ENCODE measurements at places on chromosomes 3 and 15.

- DNase-seq, result no peak
These were observed 6.3 kb upstream of the EOMES start for GRCh38 chr3:27728195-27729087.

DNA sequence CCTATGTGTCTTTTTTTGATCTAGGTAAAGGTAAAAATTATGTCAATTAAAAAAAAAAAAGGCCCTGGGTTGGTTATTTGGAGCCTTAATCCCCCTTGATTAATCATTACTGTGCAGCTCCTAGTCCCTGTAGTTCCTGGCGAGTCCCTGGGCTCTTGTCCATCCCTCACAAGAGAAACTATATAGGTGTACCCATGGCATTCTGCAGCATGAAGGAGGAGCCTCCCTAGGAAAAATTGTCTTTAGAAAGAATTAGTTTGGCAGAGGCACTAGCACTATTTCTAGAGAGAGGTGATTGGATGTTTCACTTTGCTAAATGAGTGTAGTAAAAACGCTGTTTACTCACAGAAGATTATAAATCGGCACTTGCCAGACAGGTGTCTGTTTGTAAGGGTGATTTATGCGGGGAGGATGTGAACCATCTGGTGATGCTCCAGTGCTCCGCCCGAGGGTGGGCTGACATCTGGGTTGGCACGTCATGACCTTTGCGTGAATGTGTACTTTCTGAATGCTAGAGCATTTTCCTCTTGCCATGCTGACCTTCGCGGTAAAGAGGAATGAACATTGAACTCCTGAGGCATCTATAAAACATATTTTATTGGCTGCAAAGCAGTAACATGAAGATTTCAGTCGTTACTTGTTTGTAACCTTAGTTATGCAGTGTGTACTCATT, 12.6 kb downstream of the PLCL2 start:
- no peak for DNase-seq

- no peak for DNase-seq
These were observed 106.3 kb upstream of the RNU6-1 start for GRCh38 chr15:67945951-67946700.

GRCh38 chr3:125042725-125043406, 12.9 kb downstream of the HEG1 start:
- no peak for DNase-seq

Measured in T-cell (primary cell).